ENCODE measurements at places on chromosomes 16 and 17. TPM values are rescaled to one million over a fixed set of nuclear protein-coding genes. Genes with fewer than 3 reads are reported as not detected.

DNA sequence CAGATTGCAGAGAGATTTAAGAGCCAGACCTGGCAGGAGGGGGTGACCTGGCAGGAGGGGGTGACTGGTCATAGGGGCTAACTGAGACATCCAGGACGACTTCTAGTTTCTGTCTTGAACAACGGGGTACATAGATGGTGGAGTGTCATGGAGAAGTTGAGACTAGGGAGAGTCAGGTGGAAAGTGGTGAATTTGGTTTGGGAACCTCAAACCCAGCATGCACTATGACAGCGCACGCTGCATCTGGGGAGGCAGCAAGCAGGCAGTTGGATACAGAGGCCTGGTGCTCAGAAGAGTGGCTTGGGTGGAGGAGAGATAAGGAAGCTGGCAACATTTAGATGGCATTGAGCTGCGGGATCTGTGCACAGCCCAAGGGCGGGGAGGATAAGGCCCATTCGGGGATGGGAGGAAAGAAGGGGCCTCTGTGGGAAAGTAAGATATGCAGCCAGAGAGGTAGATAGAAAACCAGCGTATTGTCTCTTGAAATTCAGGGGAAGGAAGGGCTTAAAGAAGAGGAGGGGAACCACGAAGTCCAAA is 4.5 kb downstream of the RIPOR1 start:
- DNase-seq, result no peak

DNA sequence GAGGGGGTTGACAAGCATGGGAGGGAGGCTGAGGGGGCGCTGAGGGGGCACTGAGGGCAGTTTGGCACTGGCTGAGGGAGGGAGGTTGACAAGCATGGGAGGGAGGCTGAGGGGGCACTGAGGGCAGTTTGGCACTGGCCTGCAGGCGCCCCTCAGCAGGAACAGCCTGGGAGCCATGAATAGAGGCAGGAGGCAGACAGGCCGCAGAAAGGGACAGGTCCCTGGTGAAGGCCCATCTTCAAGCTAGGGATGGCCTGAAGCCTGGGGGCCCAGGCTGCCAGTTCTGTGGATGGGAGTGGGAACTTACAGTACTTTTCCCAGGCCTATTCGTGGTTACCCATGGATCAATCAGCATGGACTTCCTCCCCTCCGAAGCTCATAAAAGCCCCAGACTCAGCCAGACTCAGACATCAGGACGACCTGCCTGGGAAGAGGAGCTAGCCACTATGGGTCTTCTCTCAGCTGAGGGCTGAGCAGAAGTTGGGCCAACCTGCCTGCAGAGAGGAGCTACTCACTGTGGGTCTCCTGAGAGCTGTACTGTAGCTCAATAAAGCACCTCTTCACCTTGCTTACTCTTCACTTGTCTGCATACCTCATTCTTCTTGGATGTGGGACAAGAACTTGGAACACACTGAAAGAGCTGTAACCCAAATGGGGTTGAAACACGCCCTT is 72.8 kb upstream of the BRD7 start:
- no peak for DNase-seq

- no peak for DNase-seq
Measured at GRCh38 chr16:51710186-51710585, 559.1 kb upstream of the SALL1 start.

The CX3CL1 gene
- polyA plus RNA-seq, result 30.6 TPM

Measured in large intestine (tissue), 12 donors.